NCI-H1092 treated with DMSO at 0.1 percent for 48 hours (cell line): ENCODE measurements at places on chromosomes 6 and 20.

- peak; percentile 80 for DNase-seq
These were observed 28.9 kb upstream of the RALGAPA2 start for GRCh38 chr20:20741087-20742045.

GRCh38 chr20:57088436-57088835 lies 178.0 kb downstream of the BMP7 start:
- no peak for DNase-seq

DNA sequence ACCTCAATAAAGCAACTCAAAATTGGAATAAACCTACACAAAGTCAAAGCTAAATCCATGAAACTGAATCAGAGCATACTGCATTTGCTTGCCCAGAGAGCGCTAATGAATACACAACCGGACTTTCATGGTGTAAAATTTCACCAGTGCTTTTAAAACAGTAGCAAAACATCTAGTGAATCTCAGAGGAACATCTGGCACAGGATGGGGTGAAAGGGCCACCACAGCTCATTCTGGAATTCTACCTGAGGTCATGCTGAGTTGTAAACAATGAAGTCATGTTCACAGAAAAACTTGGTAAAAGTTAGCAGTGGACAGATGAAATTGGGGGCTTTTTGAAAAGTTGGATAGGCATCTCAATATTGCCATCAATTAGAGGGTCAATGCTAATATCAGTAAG lies 125.6 kb upstream of the STXBP5 start:
- no peak for DNase-seq

DNA sequence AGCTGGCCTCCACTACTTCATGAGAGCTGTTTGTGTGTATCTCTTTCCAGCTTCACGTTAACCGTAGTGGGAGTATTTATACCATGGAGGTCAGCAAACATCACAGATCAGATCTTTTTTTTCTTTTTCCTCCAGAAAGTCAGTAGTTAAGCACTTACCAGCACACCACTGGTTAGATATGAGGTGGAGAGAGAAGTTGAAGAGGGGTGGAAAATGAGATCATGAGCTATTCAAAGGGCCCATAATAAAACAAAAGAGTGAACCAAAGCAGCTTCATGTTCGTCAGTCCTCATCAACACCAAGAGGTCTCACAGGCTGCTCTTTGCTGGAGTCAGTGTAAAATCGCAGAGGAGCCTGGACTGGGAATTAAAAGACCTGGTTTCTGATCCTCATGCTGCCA lies 125.1 kb upstream of the SGK1 start:
- no peak for DNase-seq

DNA sequence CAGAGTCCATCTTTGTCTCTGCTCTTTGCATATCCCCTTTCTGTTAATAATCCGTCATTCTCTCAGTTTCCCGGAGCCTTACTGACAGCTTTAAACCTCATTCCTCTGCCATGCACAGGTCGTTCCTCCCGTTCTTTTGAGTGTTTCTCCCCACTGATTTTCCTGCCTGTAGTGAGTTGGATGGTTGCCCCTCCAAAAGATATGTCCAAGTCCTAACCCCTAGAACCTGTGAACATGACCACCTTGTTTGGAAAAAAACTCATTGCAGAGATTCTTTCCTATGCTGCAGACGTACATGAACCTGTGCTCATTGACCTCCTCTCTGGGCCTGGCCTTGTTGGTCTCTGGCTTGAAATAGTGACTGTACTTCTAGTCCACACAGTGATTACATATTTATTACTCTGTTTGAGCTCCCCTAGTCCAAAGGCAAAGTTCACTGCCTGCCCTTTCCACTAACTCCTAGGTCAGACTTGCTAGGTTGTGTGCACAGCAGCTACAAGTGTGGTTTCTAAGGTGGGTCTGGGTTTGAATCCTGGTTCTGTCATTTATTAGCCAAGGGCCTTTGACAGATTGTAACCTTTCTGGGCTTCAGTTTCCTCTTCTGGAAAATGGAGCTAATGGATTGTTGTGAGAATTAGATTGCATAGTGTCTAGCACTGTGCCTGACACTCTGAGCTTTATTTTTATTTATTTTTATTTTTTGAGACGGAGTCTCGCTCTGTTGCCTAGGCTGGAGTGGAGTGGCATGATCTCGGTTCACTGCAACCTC lies 29.3 kb downstream of the PPARD start:
- DNase-seq: no peak

DNA sequence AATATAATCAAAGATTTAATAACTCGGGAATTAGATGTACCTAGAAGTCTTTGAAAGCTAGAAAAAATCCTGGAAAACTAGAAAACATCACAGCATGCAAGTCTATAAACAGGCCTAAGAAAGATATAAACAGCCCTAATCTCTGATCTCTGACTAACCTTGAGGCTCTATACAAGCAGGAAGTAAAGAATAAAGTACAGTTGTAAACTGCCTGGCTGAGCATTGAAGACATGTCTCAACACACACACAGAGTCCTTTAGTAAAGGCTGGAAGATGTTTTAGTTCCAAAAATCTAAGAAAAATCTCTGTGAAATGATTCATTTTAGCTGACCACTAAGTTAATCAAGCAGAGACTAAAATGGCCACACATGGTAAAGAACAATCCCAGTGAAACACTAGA lies 774.5 kb downstream of the EYS start:
- DNase-seq: no peak

GRCh38 chr6:163226836-163227485 lies 187.6 kb upstream of the QKI start:
- no peak for DNase-seq

DNA sequence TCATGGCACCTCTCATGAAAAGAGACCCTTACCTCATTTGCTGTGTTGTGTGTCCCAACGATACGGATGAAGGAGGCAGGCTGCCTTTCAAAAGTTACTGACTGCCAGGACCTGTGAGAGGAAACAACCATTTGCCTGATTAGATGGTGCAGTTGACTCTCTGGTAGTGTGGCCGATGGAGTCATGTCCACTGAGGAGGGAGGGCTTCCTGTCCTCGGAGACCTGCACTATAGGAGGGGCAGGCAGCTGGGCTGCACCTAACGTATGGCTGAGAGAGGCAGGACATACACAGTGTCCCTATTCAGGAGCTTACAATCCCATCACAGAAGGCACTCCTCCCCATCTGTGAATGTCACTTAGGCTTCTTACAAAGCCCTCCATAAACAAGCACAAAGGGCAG lies 373.0 kb downstream of the ZFAND3 start:
- DNase-seq: no peak

- DNase-seq: no peak
These were observed 106.2 kb downstream of the UBE3D start for GRCh38 chr6:82959385-82959941.

DNA sequence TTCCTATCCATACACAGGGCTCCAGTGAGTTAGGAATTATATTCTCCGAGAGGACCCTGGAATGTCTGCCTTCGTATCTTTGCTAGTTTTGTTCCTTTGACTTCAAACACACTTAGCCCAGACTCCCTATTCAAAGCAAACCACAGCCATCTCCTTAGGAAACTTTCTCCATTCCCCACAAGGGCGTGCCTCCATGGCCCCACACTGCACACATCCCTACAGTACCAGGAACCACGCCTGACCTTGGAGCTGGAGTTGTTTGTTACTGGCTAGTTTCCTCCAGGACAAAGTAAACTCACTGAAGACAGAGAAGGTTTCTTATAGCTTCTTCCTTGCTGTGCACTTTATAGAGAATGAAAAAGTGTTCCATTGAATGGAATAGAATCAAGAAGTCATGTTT lies 412.8 kb upstream of the AGPAT4 start:
- no peak for DNase-seq
